T follicular helper cell (primary cell): ENCODE measurements at places on chromosomes 6 and 20.

DNA sequence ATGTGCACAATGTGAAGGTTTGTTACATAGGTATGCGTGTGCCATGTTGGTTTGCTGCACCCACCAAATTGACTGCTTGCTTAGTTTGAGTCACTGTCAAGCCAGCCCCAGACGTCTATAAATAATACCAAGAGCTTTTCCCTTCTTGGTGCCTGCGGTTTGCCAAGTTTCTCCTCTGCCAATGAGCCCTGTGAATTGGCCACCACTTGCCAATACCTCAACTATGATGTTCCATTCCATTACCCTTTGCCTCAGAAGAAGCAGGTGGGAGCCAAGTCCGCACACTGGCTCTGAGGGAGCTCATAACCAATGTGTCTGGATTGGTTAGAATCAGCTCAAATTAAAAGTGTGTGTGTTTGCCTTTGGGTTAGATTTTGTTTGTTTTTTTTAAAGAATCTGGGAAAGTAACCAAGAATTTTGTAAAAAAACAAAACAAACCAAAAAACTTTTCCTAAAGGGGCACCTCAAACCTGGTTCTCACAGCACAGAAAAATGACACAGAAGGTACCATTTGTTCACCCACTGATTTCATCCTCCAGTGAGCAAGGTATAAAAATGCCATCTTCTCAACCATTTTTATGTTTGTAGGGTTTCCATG lies 244.7 kb upstream of the PRND start:
- DNase-seq: no peak

- DNase-seq: no peak
Observed at GRCh38 chr20:44866703-44867335, 18.7 kb upstream of the YWHAB start.

GRCh38 chr20:52448513-52449232 lies 257.1 kb upstream of the ZFP64 start:
- no peak for DNase-seq

- no peak for DNase-seq
Observed at GRCh38 chr6:140641412-140641811, 1267.0 kb upstream of the CITED2 start.

DNA sequence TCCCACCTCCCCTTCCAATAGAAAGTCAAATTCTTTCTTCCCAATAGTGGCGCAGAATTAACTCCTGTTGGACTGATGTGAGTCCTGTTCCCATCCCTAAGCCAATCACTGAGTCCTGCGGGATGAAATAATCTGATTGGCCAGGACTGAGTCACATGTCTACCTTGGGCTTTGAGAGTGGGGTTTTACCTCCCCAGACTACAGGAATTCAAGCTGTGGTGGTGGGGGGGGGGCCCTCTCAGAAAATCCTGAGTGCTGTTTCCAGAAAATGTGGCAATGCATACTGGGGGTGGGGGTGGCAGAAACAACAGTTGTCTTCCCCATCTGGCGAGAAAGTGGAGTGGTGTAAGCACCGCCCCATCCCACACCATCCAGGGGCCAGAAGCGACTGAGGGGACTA lies 65.7 kb downstream of the CTCFL start:
- DNase-seq: no peak

DNA sequence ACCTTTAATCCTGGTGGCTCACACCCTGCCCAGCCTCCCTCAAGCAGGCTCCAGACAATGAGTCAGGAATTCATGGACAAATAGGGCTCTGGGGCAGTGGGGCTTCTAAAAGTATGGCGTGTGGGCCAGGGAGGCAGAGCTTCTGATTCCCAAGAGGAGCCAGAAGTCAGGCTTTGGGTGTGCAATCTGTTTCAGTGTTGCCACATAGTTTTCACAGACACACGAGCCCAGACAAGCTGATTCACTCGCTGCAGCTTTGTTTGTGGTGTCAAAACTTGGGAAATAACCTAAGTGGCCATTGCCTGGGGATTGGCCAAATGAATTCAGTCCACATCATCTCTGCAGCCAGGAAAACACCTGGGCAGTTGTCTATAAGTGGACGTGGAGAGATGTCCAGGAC lies 9.2 kb downstream of the PEDS1 start:
- no peak for DNase-seq

DNA sequence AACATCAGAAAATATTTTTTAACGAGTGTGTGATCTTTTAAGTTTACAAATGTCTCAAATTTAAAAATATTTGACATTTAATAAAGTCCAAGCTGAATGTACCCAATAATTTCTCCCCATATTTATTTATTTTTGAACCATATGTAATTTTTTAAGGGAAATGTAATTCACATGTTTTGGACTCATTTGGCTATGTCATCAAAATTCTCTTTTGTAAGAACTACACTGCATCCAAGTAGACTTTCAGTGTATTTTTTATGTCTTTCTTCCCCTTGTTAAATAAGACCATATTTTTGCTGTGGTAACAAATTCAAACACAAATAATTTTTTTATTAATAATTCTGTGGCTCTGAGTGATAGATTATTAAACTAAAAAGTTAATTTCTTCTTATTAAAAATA lies 365.2 kb downstream of the CD109 start:
- DNase-seq: no peak

GRCh38 chr6:6581054-6581453 lies 7.5 kb upstream of the LY86 start:
- no peak for DNase-seq

- no peak for DNase-seq
Observed at GRCh38 chr20:62141397-62142251, 1.6 kb downstream of the PSMA7 start.

DNA sequence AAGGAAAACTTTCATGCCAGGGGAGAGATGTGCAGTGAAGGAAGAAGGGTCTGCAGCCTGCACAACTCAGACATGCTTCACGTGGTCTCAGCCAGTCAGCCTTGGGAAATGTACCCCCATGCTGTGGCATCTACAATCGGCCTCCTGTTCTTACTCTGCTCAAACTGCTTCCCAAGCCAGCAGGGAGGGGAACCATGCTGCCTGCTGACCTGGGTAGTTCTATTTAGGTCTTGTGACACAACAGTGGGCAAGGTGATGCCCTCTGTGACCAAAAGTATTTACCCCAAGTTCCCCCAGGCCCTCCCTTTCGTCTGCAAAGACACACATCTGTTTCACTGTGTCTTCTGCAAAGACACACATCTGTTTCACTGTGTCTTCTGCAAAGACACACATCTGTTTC lies 106.9 kb downstream of the SLC23A2 start:
- DNase-seq: no peak

- no peak for DNase-seq
Observed at GRCh38 chr6:155050311-155050710, 55.2 kb downstream of the TIAM2 start.

DNA sequence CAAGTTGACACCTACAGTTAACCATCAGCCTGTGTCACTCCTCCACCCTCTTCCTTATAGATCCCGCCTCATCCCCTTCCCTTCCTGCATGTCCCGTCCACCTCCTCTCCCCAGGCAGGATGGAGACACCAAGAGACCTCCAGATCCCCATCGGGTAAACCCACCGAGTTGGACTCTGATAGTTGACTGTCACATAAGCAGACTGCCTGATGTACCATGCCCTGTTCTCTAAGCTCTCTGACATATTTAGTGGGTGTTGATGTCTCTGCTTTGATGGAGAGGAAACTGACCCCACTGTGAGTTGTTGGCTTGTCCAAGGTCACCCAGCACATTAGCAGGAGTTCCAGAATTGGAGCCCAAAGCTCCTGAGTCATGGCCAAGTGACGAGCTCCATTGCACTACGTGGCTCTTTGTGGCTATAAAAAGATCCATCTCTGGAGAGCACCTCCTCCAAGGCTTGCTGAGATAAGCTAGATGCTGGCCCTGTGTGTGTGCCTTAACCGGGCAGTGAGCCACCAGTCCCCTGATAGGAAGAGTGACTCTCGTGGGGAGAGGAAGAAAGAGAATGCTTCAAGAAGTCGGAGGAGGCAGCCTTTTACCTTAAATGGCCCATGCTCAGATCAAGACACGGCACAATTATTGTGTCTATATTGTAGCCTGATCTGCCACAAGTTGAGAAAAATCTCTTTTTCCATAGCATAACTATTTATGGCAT lies 236.0 kb upstream of the ECI2 start:
- DNase-seq: no peak

DNA sequence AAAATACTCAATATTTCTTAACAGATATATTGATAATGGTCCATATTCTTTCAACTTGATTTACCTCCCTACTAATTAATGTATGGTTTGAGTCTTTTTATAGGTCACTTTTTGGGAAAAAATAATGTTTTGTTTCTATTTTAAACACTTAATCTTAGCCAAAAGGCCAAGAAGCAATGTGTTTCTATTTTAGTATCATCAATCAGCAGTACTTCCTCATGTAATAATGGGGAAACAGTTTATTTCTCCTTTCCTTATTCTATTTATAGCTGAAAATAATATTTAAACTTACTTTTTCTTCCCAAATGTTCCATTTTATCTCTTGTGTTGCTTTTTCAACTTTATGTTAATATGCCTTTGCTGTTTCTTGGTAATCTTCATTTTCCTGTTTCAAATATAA lies 295.1 kb downstream of the ALDH8A1 start:
- no peak for DNase-seq

DNA sequence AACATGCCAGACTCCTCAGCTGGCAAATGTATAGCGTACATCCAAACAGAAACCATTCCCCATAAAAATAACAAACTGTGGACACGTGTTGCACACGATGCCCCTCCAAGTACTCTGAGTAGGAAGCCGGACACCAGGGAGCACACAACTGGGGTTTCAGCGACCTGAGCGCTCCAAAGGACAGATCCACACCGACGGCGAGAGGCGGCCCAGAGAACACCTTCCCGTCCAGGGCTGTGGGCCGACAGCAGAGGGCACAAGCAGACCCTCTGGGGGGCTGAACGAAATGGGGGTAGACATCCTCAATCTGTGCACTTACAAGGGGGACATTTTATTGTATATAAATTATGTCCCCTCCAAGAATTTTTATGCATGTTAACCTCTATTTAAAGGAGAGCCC lies 24.7 kb downstream of the TAF4 start:
- no peak for DNase-seq

GRCh38 chr6:39577446-39578165 lies 147.6 kb downstream of the KIF6 start:
- no peak for DNase-seq

DNA sequence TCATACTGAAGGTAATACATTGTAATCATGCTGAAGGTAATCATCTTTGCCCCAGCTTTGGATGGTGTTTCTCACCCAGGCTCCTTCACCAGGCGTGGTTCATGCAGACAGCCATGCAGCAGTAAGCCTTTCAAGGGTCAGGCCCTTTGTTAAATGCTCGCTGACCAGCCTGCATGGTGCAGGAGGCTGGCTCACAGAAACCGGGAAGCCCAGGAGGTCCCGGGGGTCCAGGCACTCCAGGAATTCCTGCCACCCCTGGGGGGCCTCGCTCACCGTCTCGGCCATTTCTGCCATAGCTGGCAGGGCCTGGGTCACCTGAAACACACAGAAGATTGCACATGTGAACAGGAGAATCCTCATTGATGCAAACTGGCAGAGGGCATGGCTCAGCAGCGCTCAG lies 86.1 kb downstream of the COL9A1 start:
- no peak for DNase-seq

DNA sequence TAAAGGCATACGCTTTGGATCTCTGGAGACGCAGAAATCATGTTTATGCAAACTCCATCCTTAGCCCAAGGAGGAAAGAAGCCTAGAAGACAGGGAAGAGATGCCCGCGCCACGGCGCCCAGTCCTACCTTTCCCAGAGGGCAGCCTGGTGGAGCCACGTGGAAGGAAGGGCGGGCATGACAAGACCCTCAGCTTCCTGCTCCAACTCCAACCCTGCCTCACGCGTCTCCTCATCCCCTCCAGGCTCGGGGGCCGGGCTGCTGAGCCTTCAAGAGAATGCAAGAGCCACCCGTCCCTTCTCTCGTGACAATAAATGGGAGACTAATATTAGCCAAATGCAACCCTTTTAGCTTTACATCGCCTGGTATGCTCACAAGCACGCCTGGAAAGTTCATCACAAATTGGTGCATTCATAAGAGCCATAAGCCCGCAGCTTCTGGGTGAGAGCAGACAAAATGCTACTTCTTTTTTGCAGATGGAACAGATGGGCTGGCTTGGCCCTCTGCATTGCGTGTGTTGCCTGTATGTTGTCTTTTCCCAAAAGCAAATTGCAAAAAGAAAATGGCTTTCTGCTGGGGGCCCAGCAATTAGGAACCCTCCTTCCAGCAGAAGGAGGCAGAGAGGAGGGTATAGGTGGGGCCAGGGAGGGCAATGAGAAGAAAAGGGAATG lies 8.2 kb upstream of the NTSR1 start:
- no peak for DNase-seq

- DNase-seq: no peak
Observed at GRCh38 chr6:7201444-7201731, 93.6 kb downstream of the RREB1 start.

- DNase-seq: no peak
Observed at GRCh38 chr20:3658019-3658715, 5.0 kb downstream of the GFRA4 start.

GRCh38 chr6:170423814-170424603 lies 117.5 kb downstream of the FAM120B start:
- no peak for DNase-seq

DNA sequence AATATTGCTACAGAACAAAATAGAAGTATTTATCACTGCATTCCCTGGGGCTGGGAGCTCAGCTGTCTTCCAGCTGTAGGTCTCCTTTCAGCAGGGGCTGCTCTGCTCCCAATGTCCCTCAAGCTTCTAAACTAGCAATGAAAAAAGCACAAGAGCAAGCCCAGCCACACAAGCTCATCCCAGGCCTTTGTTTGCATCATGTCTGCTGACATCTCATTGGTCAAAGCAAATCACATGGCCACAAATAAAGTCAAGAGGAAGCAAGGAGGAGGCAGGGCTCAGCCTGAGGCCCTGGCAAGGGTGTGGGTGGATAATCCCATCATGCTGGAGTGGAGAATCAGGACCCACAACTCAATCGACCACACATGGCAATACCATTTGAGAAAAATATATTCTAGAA lies 2.2 kb upstream of the BFSP1 start:
- no peak for DNase-seq

- DNase-seq: no peak
Observed at GRCh38 chr20:10007158-10007557, 27.6 kb upstream of the ANKEF1 start.

DNA sequence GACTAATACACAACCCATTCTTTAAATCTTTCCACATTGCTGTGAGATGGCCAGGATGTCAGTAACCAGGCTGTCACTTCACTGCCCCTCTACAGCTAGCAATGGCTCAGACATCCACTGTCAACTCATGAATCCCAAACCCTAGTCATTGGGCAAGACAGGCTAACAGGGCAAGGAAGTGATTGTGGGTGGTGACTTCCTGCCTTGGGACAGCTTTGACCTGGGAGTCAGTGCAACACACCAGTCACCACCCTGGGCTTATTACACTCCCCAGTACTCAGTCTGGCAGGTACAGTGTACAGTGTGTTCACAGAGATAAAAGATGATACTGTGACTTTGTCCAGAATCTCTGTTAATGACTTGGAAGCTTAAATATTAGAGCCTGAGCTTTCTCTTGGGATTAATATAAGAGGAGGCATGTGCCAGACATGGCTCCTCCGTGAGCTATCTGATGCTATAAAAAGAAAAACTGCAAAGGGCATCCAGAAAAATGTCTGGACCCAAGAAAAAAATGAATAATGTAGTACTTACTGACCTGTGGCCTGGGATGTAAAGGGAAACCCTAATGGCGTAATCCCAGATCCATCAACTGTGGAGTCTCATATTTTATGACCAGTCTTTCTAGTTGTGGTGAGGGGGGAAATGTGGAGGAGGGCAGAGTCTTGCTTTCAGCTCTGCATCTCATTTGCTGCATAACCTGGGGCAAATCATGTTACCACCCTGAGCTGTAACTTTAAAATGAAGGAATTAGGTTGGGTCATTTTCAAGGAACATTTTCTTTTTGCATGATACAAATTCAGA lies 244.4 kb downstream of the SLC24A3 start:
- no peak for DNase-seq
